ENCODE measurements at places on chromosomes 13 and 19.

- DNase-seq, result no peak
Measured at GRCh38 chr13:105410602-105411001, 1124.9 kb downstream of the EFNB2 start.

DNA sequence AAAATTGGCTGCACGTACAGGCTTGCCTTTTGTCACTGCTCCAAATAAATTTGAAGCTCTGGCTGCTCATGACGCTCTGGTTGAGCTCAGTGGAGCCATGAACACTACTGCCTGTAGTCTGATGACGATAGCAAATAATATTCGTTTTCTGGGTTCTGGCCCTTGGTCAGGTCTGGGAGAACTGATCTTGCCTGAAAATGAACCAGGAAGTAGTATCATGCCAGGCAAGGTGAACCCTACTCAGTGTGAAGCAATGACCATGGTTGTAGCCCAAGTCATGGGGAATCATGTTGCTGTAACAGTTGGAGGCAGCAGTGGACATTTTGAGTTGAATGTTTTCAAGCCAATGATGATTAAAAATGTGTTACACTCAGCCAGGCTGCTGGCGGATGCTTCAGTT, 16.1 kb upstream of the AKAP11 start:
- no peak for DNase-seq

- DNase-seq, result no peak
Measured at GRCh38 chr13:73261739-73262216, 203.0 kb downstream of the KLF5 start.

- DNase-seq, result peak; percentile 7
Measured at GRCh38 chr13:51523082-51523518, 61.2 kb upstream of the WDFY2 start.

GRCh38 chr19:43735957-43736356, 18.8 kb downstream of the SMG9 start:
- DNase-seq, result no peak

DNA sequence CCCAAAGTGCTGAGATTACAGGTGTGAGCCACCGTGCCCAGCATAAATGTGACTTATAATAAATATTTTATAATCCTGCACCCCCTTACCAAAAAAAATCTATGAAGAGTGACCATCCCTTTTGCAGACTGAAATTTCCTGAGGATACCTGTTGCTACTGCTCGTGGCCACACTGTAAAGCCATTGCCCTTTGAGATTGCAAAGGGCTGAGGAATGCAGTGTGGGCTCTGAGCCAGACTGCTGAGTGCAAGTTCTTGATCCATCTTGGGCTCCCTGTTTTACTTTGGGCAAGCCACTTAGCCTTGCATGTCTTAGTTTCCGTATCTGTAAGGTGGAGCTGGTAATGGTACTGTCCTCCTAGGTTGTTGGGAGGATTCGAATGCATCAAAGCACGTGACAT, 23.4 kb downstream of the SIPA1L3 start:
- no peak for DNase-seq

- no peak for DNase-seq
Measured at GRCh38 chr13:73684286-73684685, 449.9 kb downstream of the KLF12 start.

DNA sequence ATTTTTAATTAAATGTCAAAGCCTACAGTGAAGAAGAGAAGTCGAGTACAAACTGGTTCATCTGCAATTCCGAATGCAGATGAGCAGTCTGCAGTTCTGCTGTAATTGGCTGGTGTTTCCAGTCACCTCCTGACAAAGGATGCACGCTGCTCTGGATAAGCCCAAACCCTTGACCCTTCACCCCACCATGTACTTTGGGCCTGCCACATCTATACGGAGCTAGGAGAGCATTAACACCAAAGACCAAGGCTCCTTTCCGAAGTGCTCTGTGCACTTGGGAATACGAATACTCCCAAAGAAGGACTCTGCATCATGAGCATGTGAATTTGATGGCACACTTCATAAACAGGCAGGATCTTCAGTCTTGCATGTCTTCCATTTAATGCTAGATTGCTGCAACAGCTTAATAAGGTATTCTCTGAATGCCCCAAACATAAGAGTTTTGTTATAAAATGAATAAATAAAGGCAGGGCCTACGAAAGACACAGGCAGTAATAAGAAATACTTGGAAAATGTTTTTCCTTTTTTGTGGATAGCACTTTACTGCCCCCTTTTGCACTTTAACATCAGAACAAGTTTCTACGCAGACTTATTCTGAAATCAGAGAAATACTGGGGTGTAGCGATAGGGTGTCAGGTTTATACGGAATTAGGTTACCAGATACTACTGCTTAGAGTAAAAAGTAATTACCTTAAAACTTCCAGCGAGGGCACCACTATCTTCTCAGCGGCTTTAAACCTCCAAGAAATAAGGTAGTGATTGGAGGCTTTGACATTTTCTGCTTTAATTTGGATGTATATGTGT, 15.0 kb downstream of the EFNB2 start:
- DNase-seq, result no peak

DNA sequence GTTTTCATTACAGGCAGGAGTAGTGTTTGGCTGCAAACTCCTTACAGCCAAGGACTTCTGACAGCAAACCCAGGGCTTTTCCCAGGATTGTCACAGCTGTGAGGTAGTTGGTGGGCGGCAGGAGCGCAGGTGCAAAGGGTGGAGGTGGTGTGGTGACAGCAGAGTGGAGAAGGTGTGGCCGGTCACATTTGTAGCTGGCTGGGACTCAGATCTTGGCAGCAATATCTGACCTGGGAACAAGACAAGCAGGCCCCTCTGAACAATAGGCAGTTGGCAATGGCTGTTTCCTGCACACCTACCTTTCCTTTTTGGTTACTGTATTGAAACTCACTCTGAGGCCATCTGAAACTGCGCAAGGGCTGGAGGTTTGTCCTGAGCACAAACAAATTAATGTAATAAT, 327.3 kb downstream of the COG6 start:
- DNase-seq, result no peak

DNA sequence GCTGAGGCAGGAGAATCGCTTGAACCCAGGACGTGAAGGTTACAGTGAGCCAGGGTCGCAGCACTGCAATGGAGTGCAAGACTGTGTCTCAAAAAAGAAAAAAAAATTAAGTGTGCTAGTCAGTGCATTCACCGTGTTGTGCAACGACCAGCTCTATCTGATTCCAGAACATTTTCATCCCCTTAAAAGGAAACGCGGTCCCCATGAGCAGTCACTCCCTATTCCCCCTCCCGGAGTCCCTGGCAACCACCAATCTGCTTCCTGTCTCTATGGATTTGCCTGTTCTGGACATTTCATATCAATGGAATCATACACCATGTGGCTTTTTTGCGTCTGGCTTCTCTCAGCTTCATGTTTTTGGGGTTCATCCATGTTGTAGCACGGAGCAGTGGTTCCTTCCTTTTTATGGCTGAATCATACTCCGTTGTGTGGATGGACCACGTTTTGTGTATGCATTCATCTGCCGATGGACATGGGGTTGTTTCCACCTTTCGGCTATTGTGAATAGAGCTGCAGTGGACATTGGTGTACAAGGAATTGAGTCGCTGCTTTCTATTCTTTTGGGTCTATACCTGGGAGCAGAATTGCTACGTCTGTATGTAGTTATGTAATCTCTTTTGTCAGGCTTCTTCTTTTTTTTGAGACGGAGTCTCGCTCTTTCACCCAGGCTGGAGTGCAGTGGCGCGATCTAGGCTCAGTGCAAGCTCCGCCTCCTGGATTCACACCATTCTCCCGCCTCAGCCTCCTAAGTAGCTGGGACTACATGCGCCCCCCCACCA, 19.8 kb downstream of the MYO9B start:
- no peak for DNase-seq

GRCh38 chr13:105452895-105453294, 1082.6 kb downstream of the EFNB2 start:
- no peak for DNase-seq

DNA sequence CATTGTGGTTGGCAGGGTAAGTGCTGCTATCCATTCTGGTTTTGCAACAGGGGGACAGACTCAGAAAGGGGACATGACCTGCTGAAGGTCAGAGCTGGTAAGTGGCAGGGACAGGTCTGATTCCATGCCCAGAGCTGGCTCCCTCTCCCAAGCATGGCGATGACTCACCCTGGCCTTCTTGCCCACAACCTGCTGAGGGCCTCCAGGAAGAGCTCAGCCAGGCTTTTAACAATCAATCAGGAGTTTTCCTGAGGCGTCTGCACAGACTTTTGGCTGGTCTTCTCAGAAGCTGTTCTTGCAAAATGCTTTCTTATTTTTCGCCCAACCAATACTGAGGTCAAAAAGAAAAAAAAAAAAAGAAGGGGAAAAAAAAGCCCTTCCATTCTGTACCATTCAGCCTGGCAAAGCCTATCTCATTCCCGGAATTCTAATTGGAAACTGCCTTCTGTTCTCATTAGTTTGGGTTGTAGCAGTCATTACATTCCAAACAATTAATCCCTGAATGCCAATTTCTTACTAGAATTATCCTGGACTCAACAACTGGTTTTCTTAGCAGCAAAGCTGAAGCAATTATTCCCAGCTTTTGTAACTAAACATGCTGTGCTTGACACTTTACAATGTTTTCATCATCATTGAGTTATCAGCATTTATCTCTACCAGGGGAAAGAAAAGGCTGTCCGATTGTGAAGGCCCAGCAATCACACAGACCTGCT, 17.7 kb downstream of the SIAH3 start:
- no peak for DNase-seq

GRCh38 chr19:7982651-7983099, 22.8 kb downstream of the ELAVL1 start:
- DNase-seq, result no peak

DNA sequence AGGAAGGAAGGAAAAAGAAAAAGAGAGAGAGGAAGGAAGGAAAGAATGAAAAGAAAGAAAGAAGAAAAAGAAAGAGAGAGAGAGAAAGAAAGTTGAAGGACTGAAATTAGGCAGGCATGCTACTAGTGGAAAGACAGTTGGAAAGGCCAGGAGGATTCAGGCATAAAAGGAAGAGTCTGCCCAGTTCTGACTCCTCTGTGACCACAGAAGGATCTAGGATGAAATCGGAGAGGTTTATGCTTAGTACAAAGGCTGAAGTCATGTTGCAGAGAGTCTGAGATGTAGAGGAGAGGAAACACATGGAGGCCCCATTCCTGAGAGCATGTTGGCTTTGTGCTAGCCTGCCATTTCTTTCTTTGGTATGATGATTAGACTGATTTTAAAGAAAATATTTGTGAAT, 246.5 kb upstream of the ARGLU1 start:
- no peak for DNase-seq

- DNase-seq, result no peak
Measured at GRCh38 chr19:43777163-43777695, 3.5 kb downstream of the KCNN4 start.

GRCh38 chr19:13127811-13128575, 9.9 kb downstream of the NACC1 start:
- no peak for DNase-seq

- no peak for DNase-seq
Measured at GRCh38 chr13:77378662-77379061, 51.8 kb upstream of the MYCBP2 start.

DNA sequence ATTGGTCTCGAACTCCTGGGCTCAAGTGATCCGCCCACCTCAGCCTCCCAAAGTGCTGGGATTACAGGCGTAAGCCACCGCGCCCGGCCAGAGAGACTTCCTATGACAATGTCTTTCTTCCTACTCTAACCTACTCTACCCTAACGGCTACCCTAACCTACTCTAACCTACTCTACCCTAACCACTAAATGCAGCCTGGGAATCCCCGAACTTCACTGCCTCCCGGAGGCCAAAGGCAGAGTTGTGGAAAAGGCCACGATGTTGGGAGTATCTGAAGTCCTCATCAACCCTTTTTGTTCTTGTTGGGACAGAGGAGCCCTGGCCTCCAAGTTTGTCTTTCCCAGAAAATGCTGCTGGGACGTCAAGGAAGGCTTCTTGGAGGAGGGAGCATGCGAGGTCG, 967 bp upstream of the NR2C2AP start:
- no peak for DNase-seq

- DNase-seq, result peak; percentile 94
Measured at GRCh38 chr19:49680421-49681351, 3.6 kb downstream of the PRMT1 start.

DNA sequence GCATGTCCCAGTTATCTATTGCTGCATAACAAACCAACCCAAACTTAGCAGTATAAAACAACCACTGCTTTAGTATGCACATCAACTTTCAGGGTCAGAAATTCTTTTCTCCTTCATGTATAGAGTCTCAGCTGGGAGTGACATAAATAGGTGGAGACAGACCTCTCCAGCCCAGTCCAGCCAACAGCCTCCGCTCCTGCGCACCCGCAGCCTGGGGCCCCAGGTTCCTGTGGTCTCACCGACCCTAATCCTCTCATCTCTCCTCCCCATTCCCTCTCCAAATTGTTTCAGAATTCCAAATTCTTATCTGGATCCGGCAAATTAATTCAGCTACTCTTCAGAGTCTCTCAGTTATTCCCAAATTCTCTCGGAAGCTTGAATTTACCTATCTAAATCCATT, 522 bp upstream of the ATP12A start:
- DNase-seq, result no peak

- no peak for DNase-seq
Measured at GRCh38 chr13:85772367-85772766, 26.9 kb downstream of the SLITRK6 start.

DNA sequence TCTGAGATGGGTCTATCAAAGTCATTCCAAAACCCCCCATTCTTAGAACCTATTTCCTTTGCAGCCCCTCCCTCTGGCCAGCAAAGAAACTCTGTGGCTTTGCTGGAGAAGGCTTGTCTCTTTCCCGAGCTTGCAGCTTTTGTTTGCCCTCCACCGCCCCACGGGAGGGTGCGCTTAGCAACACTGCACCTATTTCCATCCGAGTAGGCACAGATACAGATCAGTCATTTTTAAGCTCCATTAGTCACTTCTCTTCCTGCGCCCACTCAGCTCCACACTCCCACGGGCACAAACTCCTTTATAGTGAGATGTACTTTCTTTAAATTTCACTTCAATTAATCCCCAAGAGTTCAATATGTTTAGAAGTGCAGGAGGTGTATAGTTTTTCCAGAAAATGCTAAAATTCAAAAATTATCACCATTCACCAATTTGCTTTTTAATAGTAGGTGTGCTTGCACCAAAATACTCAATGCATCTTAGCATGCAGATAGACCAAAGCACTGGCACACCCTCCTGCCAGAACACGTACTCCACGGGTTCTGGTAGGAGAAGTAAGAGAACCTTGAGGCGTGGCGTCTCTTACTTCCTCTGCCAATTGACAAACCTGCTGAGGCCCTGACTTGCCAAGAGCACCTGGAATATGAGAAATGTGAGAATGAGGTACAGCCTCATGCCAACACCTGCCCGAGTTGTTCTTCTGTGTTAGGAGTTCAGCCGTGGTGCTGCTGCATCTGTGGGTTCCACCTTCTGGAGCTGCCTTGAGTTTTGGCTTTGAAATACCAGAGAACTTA, 183.7 kb downstream of the TEX29 start:
- DNase-seq, result no peak

- no peak for DNase-seq
Measured at GRCh38 chr13:89165685-89166084, 1494.5 kb downstream of the SLITRK5 start.

GRCh38 chr19:34314437-34315313, 50.3 kb upstream of the GPI start:
- no peak for DNase-seq

GRCh38 chr19:1177322-1178114, 3.5 kb upstream of the SBNO2 start:
- DNase-seq, result no peak

- DNase-seq, result no peak
Measured at GRCh38 chr13:48448959-48449614, 36.2 kb upstream of the LPAR6 start.

GRCh38 chr13:112969692-112970338, 801 bp downstream of the MCF2L start:
- DNase-seq, result no peak

GRCh38 chr13:73808318-73808717, 325.9 kb downstream of the KLF12 start:
- no peak for DNase-seq
